ENCODE measurements at places on chromosomes 3 and 15.

DNA sequence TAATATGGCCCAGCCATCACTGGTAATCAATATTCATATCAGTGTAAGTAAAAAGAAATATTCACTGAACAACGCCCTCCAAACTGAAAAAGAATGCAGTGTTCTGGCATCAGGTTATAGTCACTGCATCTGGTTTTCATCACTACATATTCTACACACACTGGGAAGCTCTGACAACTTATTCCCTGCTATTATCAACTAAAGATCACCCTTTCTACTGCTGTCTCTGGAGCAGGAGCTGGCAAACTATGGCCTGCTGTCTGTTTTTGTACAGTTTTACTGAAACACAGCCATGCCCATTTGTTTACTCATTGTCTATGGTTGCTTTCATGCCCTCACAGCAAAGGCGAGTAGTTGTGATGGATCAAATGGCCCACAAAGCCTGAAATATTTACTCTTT lies 35.3 kb downstream of the TUBGCP4 start:
- no peak for DNase-seq

DNA sequence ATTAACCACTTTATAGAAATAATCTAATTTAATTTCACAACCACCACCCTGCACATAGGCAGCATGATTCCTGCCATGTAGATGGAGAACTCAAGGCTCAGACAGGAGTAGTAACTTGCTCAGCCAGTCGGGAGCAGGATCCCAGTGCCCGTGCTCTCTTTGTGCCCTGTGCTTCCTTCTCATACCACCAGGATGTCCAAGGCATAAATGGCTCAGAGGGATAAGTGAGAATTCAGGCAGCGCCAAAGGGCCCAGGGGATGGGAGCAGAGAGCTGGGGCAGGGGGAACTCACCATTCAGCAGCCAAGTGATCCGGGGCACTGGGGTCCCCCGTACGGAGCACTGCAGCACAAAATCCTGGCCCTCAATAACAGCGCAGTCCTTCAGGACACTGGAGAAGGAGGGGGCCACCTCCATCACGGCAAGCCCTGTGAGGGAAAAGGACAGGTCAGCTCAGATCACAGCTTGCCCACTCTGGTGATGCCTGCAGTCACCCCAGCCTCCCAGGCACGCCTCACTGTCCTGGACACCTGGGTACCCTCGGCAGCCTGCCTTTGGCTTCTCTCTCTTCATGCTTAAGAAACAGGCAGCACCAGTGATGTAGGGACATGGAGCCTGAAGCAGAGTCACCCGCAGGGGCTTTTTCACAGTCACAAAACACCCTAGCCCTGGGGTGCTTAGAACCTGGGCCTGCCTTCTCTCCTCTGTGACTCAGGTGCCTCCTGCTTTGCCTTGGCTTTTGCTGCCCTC lies 141.0 kb upstream of the HACD2 start:
- DNase-seq, result no peak

- no peak for DNase-seq
These were observed 243.8 kb downstream of the ZNF621 start for GRCh38 chr3:40768536-40768935.

DNA sequence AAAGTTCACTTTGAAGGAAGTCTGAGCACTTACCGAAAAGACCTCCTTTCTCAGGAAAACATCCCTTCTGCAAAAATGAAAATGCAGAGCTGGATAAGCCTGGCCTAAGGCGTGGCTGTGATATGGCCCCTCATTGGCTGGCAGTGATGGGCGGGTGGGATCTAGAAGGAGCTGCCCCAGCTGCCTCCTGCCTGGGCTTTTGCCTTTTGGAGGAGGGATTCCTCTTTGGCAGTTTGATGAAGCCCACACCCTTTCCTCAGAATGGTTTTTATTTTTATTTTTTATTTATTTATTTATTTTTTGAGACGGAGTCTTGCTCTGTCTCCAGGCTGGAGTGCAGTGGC lies 4.0 kb upstream of the DZIP1L start:
- DNase-seq, result no peak

DNA sequence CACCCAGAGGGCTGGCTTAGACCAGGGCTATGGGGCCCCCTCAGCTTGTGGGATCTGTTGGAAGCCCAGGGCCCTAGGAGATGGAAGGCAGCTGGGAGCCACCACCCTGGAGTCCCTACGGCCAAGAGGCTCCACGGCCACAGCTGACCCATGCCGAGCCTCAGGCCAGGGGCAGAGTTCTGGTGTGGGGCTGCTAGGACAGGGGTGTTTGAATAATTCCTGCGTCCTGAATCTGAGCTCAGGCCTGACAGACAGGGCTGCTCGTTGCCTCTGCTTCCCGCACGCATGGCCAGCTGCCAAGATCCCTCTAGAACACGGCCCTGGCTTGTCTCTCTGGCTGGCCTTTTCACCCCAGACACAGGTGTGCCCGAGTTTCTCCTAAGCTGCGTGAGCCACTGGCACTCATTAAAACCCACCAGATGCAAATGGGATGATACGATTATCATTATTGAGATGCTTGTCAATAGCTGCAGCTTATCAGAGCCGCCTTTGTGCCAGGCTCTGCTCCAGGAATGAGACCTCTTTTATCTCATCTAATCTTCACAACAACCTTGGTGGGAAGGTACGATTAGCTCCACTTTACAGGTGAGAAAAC lies 70.2 kb downstream of the EFCAB12 start:
- DNase-seq, result no peak

DNA sequence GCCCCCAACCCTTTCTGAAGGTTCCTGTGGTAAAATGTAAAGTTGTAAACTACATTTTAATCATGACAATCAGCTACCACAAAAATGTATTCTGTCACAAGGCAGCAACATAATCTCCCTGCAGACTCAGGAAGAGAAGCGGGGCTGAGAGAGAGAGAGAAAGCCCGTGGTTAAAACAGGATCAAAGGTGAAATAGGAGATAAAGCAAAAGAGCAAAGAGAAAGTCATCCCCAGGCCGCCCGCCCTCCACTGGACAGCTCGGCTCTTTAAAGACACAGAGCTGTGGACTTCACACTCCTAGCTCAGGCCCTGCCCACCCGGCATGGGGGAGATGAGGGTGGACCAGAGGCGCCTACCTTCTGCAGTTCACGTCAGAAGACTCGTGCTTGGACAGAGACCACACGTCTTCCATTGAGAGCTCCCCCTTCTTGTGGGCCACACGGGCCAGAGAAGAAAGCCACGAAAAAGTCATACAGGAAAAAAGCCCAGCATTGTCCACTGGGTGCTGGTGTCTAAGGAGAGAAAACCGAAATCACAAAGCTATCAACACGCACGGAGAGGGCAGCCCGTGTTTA lies 29.4 kb downstream of the ABCC5 start:
- no peak for DNase-seq

GRCh38 chr3:119443179-119443578 lies 20.2 kb downstream of the TMEM39A start:
- DNase-seq, result no peak

GRCh38 chr15:56765251-56765650 lies 31.9 kb upstream of the ZNF280D start:
- DNase-seq, result no peak

DNA sequence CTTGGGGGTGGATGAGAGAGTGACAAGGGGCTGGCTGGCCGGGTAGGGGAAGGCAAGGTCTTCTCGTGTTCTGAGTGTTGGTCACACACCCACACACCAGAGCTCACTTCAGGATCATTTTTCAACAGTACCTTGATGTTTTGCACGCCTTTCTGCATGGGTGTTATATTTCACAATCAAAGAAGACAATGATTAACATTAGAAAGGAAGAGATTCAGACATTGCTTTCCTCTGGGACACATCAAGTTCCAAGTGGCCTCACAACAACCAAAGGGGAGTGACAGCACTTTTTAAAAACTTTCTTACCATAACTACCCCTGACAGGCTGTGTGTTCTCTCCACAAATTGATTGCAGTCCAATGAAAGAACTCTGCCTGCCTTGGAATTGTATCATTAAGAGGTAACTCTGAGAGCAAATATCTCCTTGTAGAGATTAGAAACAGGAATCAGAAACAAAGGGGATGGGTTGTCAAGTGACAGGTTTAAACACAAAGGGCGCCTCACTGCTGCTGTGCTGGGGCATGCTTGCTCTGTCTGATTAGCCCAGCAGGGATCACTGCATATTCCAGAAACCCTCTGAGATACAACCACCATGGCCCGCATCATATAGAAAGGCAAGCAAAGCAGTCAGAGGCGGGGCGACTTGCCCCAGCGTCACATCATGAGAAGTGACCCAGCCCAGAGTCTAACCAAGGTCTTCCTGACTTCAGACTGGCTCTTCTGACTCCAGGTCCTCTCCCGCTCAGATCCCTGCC lies 230.8 kb downstream of the FEZF2 start:
- no peak for DNase-seq

DNA sequence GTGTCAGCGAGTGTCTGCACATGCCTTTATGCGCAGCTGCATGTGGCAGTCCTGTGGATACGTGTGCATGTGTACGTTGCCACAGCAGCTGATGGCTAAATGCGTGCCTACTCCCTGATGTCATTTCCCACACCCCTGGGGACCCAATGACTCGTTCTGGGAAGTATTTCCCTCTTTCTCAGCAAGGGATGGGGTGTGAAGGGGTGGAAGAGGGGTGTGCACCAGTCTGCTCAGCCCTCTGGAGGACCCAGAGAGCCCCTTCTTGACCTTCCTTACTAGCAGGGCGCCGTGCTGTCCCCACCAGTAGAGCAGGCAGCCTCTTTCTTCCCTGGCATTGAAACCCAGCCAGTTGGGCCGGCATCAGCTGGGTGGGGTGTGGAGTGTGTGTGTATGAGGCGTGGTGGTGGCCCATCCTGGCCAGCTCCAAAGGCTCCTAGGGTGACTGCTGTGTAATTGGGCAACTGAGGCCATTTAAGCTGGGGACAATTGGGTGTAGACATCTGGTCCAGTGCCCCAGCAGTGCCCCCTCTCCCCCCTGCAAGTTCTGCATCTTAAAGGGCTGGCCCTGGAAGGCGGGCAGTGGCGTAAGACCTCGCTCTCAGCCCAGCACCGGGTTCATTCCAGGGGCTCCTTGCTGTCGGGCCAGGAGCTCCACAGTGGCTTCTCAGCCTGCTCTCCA lies 19.2 kb downstream of the SNX33 start:
- peak; percentile 26 for DNase-seq

DNA sequence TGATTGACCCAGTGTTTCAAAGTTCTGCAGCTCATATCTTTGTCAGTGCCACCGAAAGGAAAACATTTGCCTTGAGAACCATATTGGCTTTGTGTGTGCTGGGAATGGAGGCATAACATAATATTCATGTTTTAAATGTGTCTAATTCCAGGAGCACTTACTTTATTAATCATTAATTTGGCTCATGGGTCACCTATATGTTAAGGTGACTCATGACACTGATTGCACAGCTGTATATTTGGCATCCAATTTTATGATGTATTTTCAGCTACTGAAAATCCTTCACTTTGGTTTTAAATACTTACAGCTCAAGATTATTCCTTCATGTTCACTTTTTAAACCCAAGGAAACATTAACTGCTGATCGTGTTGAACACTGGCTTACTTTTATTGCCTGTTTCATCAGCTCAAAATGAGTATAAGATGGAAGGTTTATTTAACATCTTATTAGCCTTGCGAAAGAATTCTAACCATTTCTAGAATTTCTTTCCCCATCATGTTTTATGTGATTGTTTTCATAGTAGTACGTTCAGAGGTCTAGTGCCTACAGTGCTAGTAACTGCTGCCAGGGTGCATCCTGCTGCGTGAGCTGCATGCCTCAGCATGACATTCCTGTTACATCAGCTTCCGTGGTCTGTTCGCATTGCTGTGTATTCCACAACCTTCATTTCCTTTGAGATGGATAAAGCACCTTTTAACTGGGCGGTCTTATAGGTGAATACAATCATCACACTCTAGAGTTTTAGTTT lies 63.7 kb downstream of the LRCH3 start:
- no peak for DNase-seq

GRCh38 chr3:100899440-100900091 lies 93.7 kb downstream of the ABI3BP start:
- no peak for DNase-seq

DNA sequence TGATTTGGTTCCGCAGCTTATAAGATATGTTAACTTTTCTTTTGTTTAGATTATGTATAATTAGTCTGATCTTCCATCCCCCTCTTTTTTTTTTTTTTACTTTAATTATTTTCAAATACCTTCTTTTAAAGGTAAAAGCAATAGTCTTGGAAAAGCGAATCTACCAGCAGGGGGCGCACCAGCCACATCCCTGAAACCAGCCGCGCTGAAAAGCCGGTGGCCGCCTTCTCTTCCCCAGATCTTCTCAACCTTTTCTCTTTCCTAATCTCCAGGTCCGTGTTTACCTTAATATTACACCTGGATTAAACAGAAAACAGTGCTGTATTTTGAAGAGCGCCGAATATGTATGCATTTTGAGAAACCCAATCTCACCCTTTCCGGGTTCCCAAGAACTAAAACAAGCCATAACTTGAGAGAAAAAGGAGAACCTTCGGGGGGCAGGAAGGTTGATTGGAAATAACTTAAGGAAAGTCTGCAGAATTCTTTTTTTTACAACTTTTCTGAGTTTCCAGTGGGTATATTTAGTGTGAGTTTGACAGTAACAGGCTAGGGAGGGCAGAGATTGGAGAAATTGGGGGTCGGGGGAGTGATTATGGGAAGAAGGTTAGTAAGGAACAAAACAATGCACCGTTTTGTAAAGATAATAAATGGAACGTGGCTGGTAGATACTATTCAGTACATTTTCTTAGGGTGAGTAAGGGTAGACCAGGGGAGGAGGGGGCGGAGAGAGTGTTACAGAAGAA lies 2.0 kb upstream of the SOX2 start:
- DNase-seq, result peak; percentile 69

DNA sequence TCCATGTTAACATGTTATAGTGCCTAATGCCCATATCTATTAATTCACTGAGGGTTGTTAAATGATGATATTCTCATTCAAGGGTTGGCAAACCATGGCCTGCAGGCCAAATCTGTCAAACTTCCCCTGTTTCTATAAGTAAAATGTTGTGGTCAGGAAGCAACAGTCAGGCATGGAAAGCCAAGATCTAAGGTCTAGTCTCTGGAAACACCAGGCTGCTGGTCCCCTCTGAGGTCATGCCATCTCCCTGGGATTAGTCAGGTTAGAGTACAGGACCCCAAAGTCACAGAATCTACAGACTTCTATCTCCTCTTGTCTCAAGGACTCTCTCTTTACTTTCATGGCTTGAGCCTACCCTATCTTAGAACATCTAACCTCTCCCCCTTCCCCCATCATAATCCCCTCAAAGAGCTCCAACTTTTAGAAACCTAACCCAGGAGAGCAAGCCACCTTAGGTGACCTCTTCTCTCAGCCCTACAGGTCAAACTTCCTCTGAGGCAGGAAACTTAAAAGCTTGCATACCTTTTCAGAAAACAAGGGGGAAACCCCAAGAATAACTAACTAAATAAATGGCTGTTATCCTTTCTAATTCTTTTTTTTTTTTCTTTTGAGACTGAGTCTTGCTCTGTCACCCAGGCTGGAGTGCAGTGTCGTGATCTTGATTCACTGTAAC lies 15.3 kb upstream of the HERC1 start:
- no peak for DNase-seq

DNA sequence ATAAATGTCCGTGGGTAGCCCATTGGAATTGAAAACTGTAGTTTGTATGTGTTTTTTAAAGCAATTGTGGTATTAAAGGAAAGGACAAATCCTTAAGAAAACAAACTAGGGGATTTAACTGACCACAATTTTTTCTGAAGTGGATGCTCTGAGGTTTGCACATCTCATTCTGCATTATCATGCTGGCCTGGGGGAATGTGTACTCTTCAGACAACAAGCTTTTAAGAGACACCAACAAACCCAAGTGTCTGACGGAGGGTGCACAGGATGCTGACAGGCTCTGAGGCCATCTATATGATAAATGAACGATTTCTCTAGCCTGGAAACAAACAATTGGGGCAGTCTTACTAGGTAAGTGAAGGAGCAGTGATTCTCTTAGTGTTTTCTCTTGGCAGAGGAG lies 9.1 kb downstream of the LINS1 start:
- no peak for DNase-seq

All from NAMALWA (cell line).